HepG2 (cell line): ENCODE measurements at places on chromosomes 1 and 21. TPM values are rescaled to one million over a fixed set of nuclear protein-coding genes. Genes with fewer than 3 reads are reported as not detected.

- no peak for DNase-seq
These were observed 382.1 kb downstream of the PTPRC start for GRCh38 chr1:199020904-199021303.

- no peak for DNase-seq
These were observed at the start of gene RIPPLY3 for GRCh38 chr21:37006486-37007291. RIPPLY3 (plus strand) TSS chr21:37006702; CDS start chr21:37006773, 71 bp downstream.

Gene OVAAL
- polyA plus RNA-seq = 0.04 and 0.08 TPM in 2 replicates

GRCh38 chr1:213891989-213892902 lies 95.5 kb upstream of the PROX1 start:
- no peak for DNase-seq

Gene FAM163A
- polyA plus RNA-seq = not detected in 2 replicates

- DNase-seq = no peak
These were observed 89.8 kb downstream of the SLC16A1 start for GRCh38 chr1:112866151-112866550.

Gene GUCA2B
- not detected in 2 replicates for polyA plus RNA-seq
